ENCODE measurements at places on chromosomes 3 and 15.

GRCh38 chr3:179829401-179829800 lies 176.6 kb downstream of the USP13 start:
- no peak for DNase-seq

- DNase-seq = peak; percentile 82
These were observed 41.6 kb downstream of the KLHL18 start for GRCh38 chr3:47324278-47324865.

DNA sequence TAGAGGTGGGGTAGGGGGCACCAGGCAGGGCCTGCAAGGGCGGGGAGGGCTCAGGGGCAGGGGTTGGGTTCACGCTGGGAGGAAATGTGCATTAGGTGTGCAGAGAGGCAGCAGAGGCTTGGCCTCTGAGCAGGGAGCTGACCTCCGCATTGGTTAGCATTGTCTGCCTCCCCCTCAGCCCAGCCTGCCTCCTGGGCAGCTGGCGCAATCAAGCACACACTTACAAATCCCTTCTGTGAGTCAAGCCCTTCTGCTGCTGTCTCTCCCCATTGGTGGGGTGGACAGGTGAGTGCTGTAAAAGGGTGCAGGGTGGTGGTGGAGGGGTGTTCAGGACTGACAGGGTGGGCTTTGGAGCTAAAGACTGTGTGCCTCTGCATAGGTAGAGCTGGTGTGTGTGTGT lies 9.3 kb downstream of the LOXL1 start:
- DNase-seq = peak; percentile 65

DNA sequence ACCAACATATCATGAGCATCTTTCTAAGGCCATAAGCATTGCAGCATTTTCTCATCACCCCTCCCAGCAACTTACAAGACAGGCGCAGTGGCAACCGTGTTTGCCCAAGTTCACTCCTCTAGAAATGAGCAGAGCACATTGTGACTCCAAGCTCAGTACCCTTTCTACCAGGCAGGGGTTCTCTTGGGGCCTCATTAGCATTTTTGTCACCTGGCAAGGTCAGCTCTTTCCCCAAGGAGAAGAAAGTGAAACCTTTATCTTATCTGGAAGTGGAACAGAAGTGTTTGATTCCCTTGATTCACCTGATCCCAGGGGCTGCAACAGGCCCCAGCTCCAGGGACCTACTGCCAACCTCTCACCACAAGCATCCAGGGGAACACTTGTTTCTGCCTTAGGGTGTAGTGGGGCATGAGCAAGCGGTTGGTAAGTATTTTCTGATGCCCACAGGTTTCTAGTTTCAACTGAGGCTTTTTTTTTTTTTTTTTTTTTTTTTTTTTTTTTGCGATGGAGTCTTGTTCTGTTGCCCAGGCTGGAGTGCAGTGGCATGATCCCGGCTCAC lies 44.0 kb upstream of the HERC1 start:
- DNase-seq = no peak

- DNase-seq = no peak
These were observed 200.0 kb upstream of the CBLB start for GRCh38 chr3:106068795-106069194.

- DNase-seq = peak; percentile 63
These were observed 2.5 kb upstream of the MST1R start for GRCh38 chr3:49906073-49906743.

DNA sequence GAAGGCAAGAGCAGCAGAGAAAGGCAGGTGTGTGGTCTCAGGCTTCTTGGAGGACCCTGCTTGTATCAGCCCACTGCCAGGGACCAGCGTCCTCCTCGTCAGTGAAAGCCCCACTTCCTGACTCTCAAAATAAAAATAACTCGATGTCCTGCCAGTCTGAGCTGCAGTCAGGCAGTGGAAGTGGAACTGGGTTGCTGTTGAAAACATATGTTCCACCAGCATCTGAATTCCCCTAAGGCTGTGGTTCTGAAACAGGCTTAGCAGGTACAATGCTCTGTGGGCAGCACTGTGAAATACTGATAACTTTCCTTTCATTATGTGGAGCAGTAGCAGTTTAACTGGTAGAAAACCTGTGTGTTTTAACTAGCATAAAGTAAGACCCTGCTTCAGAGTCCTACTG lies 121.6 kb upstream of the EIF1B start:
- peak; percentile 35 for DNase-seq

- no peak for DNase-seq
These were observed 83.8 kb downstream of the ROBO1 start for GRCh38 chr3:79684041-79684440.

DNA sequence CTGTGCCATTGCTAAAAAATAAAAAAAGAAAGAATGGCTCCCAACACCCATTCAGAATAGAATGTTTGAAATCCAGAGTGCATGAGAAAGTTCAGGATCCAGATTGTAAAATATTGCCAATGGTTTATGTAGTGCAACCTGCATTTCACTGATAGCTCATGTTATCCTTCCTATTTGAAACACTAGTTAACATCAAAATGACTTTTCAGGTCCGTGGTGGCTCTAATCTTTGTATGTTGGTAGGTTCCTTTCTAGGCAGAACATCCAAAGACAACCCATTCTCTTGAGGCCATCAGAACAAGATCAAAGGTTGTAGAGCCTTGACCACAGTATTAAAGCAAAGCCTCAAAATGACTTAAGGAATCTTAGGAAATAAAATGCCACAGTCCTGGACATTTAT lies 51.0 kb downstream of the PLCL2 start:
- no peak for DNase-seq

- DNase-seq = peak; percentile 21
These were observed 5.0 kb downstream of the SPRED1 start for GRCh38 chr15:38257676-38258075.

- DNase-seq = no peak
These were observed 394.0 kb upstream of the CDIN1 start for GRCh38 chr15:36185438-36185837.

DNA sequence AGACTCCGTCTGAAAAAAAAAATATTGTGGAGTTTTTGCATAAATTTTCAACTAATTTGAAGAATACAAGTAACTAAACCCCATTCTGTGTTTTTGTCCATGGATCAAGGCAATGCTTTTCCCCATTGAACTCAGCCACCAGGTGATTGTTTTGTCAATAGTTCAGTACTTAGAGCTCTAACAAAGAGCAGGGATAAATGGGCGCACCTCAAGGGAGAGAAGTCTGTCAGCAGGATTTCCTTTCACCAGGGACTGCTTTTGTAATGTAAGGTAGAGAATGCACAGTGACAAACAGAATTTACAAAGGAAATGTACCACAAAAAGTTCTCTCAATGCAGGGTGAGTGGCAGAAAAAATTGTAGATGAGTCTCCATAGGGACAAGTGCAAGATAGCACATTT lies 10.8 kb upstream of the ATP13A5 start:
- DNase-seq = no peak

DNA sequence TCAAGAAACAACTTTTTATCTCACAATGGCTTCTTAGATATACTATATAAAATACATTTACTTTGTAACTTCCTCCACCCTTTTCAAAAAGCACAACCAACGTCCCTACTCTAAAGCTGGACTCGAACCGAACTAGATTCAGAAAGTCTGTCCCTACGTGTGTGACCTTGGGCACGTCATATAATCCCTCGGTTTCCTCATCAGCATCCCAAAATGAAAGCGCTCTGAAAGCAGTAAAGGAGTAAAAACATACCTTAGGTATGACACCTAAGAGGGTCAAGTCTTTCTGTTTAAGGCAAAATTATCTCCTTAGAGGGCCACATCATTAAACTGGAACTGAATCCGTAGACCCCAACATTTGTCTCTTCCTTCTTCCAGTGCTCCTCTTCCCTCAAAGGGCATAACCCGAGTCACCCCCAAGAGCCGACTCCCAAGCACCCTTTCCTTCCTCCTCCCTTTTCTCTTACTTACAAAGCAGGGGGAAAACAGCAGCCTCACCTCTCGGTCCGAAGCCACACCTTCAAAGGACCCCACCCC lies 663 bp downstream of the PDCD10 start:
- peak; percentile 31 for DNase-seq

- peak; percentile 81 for DNase-seq
These were observed 67.1 kb downstream of the ARMC8 start for GRCh38 chr3:138254216-138254615.

DNA sequence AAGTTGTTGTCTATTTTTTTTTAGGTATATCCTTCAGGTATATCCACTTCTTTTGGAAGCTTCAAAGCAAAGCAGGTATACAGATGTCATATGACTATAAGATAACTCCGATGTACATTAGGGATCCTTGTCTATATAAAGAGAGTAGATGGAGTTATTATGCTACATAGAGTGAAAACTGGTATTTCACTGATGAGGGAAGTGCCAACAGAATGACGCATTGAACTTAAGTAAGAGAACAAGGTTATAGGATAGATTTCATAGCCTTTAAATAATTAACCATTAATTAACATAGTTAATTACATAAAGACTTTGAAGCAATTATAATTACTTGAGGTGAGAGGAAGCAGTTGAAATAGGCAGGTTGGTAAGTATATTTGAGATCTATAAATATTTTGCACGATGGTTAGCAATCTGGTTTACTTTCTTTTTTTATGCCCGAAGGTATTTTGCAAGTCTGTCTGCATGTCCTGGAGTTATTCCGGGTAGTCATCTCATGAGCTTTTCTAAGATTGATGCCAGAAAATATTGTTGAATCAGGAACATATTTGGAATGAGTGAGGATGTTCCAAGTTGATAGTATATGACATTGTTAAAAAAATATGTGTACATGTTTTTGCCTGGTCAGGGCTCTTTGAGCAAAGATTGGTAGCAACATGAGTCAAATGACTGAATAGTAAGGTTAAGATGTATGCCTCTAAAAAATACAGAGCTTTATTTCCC lies 299.5 kb upstream of the KCNMB2 start:
- DNase-seq = peak; percentile 71

DNA sequence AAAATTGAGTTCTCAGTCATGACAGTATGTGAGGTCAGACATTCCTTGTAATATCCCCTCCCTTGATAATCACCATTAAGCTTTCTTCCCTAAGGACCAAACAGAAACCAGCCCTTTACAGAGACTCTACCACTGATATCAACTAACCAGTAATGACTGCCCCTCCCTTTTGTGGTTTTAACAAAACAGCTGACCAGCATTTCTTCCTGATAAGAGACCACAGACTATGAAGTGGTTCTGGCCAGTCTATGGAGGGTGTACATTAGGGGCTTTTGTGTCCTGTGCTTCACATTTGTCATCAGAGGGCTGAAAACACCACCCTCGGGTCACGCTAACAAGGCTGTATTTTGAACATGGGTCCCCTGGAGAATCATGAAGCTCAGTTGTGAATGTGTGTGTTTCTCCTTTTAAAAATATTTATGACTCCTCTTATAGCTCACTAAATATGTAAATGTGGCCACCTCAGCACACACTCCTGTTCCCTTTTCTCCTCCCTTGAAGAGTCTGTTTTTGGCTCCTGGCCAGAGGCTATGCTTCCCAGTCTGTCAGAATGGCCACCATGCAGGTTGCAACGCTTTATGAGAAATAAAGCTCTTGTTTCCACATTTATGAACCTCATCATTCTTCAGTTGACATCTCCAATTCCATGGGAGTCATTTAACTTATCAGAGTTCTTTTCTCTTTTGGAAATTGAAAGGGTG lies 239.3 kb downstream of the CPNE4 start:
- DNase-seq = no peak

DNA sequence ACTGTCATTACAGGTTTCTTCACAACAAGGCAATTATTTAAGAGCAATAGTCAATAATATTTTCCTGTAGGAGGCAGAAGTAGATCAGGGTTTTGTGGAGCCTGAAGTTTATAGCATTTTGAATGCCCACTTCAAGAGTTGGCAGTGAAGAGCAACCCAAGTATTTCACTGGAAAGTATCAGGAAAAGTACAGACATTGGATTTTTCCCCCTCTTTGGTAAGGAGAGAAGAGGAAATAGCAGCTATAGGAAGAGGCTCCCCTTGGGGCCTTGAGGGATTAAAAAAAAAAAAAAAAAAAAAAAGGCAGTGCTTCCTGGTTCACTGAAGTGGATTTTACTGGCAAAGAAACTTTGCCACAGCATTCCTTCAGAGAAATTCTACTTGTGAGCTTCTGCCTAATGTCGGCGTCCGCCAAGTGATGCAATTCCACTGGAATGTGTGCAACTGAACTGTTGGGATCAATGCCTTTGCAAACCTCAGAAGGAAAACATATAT lies 5.7 kb upstream of the CNTN6 start:
- peak; percentile 41 for DNase-seq

DNA sequence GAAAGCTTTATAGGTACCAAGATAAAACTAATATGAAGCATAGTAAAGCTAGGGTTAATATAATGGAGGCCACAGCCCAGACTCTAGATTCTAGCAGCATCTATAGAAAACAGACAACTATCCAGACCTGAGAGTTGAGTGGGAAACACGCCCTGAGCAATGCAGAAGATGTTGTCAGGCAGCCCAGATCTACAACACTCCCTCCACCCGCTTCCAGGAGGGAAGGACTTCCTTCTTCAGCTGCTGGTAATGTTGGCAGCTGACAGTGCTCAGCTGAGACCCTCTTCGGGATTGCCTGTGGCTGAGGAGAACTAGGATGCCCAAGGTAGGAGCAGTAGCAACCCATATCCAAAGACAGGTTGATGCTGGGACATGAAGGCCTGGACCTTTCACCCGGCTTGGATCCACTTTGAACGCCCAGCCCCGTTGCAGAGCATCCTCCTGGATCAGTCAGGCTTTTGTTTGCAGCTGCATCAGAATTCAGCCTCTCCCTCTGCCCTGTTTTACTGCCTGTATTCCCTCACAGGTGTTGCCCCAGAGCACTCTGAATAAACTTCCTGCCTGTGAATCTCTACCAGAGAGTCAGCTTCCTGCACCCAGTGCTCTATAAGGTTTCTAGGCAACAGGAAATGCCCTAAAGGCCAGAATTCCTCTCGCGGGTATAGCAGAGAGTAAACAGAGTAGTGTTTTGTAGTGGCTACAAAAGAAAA lies 174.7 kb upstream of the IL12A start:
- DNase-seq = peak; percentile 92

- no peak for DNase-seq
These were observed 9.7 kb upstream of the TATDN2 start for GRCh38 chr3:10238345-10239183.

- no peak for DNase-seq
These were observed 329.7 kb downstream of the RORA start for GRCh38 chr15:60899322-60899966.

- no peak for DNase-seq
These were observed 29.4 kb upstream of the UBL7 start for GRCh38 chr15:74490339-74490689.

GRCh38 chr3:88248658-88249057 lies 98.9 kb downstream of the C3orf38 start:
- DNase-seq = no peak

DNA sequence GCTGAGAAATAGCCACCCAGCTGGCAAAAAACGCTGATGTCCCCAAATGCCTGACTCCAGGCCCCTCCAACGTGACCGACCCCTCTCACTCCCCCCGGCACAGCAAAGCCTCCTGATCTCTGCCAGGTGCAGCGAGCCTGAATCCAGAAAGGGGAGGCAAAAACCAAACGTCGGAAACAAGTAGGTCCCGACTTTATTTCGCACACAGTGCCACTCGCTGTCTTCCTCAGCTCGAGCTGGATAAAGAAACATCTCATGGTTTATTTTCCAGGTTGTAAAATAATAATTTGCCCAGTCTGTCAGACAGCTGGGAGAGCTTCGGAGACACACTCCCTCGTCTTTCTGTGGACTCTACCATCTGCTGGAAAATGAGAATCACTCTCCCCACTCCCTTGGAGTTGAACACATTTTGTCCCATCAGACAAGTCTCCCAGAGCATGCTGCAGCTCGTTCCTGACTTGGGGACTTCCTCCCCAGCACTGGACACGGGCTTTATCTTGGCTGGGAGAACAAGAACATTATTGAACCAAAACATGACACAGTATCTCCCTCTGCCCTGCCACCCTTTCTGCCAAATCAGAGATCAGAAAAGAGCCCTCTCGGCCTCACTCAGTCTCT lies 142.8 kb downstream of the NUP210 start:
- DNase-seq = no peak

- DNase-seq = no peak
These were observed 20.7 kb upstream of the PROK2 start for GRCh38 chr3:71805691-71806090.

Measured in epithelial cell of esophagus (primary cell).